ENCODE measurements at places on chromosomes 2 and 18.

GRCh38 chr2:134683561-134684112 lies 35.2 kb downstream of the TMEM163 start:
- DNase-seq: no peak

DNA sequence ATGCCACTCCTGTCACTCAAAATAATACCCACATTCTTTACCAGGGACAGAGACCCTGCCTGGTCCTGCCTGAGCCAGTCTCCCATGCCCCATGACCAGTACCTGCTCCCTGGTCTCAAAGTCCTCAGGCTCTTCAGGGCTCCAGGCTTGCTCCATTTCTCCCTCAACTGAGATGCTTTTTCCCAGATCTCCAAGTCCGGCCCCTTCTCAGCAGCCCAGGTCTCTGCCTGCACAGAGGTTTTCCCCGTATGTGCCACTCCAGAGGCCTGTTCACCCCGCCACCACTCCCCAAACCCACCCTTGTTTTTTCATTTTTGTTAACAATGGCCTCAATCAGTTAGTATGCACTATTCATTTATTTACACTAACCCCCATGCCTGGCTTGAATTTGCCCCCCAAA lies 499.5 kb upstream of the MYT1L start:
- no peak for DNase-seq

- DNase-seq: no peak
Observed at GRCh38 chr2:66851449-66851872, 416.5 kb downstream of the MEIS1 start.

- DNase-seq: no peak
Observed at GRCh38 chr2:28602751-28603639, 107.1 kb downstream of the PLB1 start.

GRCh38 chr2:117359266-117359914 lies 455.1 kb upstream of the DDX18 start:
- DNase-seq: no peak

- no peak for DNase-seq
Observed at GRCh38 chr2:26668856-26669750, 23.4 kb upstream of the KCNK3 start.

GRCh38 chr2:230778350-230779063 lies 65.9 kb downstream of the CAB39 start:
- no peak for DNase-seq

GRCh38 chr2:165114346-165114939 lies 89.4 kb downstream of the SCN3A start:
- DNase-seq: no peak

DNA sequence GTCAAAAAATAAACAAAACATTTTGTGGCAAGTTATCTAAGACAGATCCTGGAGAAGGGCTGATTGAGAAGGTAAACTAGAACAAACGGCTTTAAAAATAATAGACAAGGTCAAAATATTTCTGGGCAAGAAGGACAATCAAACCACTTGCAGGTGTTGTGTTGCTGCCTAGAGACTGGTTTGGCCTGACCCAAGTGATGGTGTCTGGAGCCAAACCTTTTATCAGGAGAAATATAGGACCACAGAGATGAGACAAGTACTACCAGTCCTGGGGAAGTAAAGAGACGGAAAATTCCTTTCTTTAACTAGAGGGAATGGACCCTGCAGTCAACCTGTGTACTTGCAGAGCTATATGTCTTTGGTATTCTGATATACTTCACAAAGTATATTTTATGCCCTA lies 44.2 kb downstream of the PLCL1 start:
- DNase-seq: no peak

DNA sequence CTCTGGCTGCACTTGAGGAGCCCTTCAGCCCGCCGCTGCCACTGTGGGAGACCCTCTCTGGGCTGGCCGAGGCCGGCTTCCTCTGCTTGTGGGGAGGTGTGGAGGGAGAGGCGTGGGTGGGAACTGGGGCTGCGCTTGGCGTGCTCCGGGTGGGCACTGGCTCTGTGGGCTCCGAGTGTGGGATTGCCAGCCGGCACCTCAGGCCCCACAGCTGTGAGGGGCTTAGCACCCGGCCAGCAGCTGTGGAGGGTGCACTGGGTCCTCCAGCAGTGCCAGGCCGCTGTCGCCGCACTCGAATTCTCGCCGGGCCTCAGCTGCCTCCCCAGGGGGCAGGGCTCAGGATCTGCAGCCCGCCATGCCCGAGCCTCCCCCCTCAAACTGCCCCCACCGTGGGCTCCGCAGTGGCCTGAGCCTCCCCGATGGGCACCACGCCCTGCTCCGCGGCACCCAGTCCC lies 808.0 kb upstream of the SOX11 start:
- no peak for DNase-seq

DNA sequence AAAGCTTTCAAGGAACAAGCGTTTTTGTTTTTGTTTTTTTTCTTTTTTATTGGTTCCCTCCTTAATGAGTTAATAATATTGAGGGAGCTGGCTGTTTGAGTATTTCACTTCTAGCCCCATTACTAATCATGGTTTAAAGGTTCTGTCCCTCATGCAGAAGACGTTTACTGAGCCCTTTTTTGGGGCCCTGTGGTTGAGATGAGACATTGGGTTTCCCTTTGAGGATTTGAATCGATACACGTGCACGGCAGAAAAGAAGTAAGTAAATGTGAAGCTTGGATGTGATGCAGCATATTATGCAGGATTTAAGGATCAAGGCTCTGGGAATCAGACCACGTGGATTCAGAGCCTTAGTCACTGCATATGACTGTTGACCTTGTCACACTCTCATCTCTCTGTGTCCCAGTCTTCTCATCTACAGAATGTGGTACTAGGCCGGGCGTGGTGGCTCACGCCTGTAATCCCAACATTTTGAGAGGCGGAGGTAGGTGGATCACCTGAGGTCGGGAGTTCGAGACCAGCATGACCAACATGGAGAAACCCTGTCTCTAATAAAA lies 1.0 kb upstream of the CHST10 start:
- no peak for DNase-seq

DNA sequence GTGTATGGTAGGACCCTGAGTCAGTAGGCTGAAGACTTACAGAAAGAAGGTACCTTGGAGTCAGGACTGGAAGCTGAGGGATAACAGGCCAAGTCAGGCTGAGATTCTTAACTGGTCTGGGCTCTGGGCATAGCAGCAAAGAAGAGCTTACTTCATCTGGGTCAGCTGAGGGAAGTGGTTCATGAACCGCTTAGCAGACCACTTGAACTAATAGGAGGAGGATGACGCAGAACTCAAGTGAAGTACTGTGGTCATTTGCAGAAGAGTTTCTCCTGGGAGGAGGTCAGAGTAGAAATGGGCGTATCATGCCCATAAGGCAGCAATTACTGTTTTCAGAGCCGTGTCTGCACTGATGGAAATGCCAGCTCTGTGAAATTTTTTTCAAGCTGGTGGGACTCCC lies 164.5 kb downstream of the LCLAT1 start:
- no peak for DNase-seq

DNA sequence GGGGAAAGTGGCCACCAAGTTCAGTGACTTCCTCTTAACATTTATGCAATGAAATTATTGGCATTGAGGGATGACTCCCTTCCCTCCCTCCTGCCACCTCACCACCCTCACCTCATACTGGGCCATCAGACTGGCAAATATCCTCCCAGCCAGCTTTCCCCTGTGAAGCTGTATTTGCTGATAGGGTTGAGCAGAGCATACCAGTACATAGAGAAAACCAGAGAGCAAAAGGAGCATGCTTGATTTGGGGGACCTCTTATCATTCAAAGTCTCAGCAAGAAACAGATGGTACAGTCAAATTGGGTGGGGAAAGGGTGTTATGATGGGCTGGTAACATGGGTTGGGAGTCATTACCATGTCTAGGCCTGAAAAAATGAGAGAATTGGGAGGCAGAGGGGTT lies 19.1 kb upstream of the B3GNT2 start:
- DNase-seq: no peak
